ENCODE measurements at places on chromosomes 4 and X.

- DNase-seq = no peak
Measured at GRCh38 chr4:99625369-99625768, 32.3 kb downstream of the C4orf54 start.

GRCh38 chr4:152095701-152096070 is 334.9 kb upstream of the GATB start:
- DNase-seq = no peak

- DNase-seq = no peak
Measured at GRCh38 chr4:22490718-22491315, 25.0 kb downstream of the ADGRA3 start.

GRCh38 chr4:37754410-37755185 is 68.4 kb upstream of the RELL1 start:
- no peak for DNase-seq

DNA sequence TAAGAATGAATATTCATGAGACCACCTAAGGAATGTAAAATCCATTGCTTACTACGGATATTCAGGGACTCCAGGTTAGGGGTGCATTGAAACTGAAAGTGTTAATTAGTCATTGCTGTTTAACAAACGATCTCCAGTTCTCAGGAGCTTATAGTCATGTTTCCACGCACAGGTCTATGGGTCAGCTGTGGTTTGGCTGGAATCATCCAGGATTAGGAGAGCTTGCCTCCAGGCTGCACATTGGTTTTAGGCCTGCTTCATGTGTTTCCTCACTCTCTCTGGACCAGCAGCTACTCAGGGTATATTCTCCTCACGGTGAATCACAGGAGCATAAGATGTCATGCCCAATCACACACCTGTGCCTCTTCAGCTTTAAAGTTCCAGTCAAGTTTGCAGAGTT is 98.9 kb downstream of the ATXN3L start:
- DNase-seq = no peak

DNA sequence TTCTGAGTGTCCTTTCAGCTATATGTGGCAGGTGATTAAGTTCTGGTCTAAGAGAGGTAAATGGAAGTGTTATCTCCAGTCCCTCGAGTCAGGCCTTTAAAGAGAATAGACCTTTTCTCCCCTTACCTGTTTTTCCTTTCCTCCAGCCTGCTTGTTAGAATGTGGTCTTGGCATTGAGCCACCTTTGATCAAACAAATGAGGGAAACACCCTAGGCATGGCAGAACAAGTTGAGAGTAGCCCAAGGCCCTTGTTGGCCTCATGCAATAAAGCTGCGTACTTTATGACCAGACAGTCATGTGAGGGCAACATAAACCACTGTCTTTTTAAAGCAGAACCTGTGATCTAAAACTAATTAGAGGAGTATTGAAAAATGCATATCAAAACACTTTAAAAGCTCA is 13.2 kb upstream of the IL13RA2 start:
- no peak for DNase-seq

DNA sequence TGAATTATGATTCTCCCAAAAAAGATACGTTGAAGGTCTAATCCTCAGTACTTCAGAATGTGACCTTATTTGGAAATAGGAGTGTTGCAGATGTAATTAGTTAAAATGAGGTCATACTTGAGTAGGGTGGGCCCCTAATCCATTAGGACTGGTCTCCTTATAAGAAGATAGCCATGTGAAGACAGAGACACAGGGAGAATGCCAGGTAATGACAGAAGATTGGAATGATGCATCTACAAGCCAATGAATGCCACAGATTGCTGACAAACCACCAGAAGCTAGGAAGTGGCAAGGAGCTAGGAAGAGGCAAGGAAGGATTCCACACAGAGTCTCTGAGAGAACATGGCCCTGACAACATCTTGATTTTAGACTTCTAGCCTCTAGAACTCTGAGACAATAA is 7.4 kb upstream of the RPS6KA3 start:
- DNase-seq = no peak

- no peak for DNase-seq
Measured at GRCh38 chr4:52658641-52659000, 480 bp downstream of the USP46 start.

DNA sequence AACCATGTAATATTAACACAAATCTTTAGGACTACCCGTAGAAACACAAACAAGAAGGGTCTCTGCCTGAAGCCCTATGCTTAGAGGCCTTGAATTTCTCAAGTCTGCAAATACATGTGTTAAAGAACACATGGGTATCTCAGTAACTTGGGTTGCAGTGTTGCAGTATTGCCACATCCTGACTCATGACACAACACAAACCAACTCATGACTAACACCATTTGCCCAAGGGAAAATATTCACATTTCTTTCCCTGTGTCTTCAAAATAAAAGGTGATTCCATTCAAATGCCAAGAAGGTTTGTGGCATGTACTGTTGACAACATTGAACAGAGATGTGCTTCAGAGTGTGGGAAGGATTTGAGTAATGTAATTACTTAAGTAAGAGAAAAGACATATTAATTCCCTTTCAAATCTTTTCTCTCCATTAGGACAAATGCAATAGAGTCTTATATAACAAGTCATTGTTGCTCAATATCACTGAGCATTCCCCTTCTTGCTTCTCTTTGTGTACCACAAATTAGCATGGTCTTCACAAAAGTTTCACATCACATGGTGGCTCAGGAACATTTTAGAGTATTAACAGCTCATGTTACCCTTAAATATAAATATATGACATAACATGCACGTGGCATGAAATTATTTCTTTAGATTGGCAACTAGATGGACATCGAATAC is 487.1 kb downstream of the STPG2 start:
- no peak for DNase-seq

DNA sequence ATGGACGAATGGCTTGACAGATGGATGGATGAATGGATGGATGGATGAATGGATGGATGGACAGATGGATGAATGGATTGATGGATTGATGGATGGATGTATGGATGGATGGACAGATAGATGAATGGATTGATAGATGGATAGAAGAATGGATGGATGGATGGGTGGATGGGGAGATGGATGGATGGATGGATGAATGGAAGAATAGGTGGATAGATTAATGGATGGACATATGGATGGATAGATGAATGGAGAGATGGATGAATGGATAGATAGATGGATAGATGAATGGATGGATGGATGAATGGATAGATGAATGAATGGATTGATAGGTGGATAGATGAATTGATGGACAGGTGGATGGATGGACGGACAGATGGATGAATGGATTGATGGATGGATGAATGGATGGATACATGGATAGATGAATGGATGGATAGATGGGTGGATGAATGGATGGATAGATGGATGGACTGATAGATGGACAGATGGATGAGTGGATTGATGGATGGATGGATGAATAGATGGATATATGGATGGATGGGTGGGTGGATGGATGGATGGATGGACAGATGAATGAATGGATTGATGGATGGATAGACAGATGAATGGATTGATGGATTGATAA is 33.9 kb downstream of the PSAPL1 start:
- no peak for DNase-seq

GRCh38 chr4:7192252-7193029 is at the start of gene SORCS2:
Gene SORCS2 (plus strand): TSS chr4:7192538.
- DNase-seq = peak; percentile 25

DNA sequence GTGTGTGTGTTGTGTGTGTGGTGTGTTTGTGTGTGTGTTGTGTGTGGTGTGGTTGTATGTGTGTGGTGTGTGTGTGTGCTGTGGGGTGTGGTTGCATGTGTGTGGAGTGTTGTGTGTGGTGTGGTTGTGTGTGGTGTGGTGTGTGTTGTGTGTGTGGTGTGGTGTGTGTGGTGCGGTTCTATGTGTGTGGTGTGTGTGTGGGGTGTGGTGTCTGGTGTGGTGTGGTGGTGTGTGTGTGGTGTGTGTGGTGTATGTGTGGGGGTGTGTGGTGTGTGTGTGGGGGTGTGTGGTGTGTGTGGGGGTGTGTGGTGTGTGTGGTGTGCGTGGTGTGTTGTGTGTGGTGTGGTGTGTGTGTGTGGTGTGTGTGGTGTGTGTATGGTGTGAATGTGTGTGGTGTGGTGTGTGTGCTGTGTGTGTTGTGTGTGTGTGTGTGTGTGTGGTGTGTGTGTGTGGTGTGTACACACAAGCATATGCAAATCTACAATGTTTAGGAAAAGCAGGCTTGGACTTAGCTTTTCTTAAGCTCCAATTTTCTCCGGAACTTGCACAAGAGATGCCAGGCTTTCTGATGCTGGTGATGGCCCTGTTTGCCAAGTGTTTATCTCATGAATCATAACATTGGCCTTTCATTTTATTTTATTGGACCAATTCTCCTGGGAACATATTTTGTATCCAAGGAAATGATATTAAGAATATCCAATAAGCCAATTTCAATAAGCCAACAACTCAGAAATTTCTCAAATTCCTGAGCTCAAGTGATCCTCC is 148.7 kb downstream of the SPATA18 start:
- DNase-seq = no peak

DNA sequence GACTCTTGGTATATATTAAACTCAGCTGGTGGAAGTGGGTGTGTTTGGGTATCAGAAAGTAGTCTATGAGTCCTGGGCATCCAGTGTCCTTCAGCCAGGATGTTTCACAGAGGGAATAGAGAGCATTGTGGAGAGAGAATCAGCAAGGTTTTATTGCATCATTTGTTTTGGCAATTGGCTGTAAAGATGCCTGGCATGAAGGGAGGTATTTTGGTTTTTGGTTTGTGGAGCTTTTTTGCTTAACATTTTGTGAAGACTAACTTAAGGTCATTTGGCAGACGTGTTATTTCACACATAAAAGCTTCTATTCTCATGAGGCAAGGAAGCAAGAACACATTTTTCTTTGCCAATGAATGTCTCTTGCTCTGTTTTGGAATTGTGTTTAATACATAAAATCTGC is 71.1 kb downstream of the DCLK2 start:
- no peak for DNase-seq

DNA sequence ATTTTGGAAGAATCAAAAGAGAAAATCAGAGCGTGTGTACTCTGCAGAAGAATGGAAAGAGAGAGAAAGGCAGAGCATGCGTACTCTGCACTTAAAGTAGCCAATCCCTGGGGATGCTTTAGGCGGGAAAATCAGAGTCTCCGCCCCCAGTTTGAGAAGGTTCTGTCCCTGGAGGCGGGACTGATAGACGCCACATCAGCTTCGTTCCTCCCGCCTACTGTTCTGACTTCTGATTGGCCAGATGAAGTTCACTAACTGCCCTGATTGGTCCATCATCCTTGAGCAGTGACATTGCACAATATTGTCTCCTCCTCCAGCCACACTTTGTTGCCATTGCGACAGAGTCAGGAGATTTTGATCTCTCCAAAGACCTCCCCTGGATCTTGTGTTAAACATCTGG is 23.8 kb downstream of the SSX1 start:
- peak; percentile 0 for DNase-seq

- DNase-seq = peak; percentile 7
Measured at GRCh38 chr4:67198727-67199126, 346.6 kb downstream of the CENPC start.

GRCh38 chr4:8331575-8331955 is 62.0 kb downstream of the HTRA3 start:
- no peak for DNase-seq

DNA sequence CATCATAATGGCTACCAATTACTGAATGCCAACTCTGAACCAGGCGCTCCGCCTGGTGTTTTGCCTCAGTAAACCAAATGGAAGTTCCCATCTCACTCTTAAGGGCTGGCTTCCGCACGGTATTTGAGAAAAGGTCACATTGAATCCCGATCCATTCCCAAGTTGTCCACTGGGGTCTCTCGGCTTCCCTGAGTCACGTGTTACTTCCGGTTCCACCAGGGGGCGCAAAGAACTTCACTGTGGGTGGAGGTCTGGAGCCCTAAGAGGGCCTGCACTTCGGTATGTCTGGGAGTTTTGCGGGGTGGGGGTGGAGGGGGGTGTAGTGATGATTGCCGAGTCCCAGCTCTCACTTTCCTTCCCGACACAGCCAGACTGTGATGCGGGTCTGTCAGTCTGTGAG is 13.4 kb upstream of the NHS start:
- DNase-seq = peak; percentile 47

DNA sequence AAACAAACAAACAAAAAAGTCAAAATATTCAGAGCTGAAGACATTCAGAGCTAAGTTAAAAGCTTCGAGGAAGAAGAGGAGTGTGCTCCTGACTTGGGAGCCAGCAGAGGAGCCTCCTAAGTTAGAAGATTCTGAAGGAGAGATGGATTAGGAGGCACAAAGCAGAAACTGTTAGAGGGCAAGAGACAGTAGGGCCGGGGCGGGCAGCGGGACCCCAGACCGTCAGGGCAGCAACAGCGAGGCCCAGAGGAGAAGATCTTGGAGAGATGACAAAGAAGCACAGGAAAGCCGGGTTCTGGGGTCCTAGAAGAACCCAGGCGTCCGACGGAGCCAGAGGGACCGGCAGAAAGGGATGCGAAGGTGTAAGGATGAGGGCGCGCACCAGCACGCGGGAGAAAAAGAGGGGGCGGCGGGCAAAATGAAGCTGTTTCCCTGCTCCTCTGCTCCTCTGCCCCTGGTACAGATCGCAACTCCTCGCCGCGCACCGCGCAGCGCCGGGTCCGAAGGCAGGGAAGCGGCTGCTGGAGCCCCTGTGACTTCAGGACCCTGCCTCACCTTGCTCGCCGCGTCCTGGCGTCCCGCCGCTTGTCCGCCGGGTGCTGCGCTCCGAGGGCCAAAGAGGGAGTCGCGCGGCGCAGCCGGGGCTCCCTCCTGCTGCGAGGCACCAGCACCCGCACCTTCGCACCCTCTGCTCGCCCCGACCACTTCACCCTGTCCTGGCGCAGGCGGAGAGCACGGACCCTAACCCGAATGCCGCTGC is 477 bp downstream of the KLHL13 start:
- DNase-seq = peak; percentile 3

DNA sequence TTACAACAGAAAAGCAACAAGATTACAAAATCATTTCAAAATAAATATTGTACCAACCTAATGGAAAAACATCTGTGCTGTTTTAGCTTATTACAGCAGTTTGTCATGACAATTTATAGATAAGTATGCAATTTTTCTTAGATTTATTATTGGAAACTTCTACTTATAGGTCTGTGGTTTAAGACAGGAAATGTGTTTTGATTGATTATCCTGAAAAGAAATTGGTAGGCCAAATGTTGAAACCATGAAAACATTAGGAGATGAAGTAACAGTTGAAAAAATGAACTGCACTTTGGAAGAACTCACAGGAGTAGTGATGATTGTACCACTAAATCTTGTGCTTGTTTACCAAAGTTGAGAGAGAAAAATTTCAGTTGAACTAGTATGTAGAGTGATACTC is 162.2 kb upstream of the GIMD1 start:
- DNase-seq = no peak

GRCh38 chr4:5192271-5192670 is 141.0 kb downstream of the STK32B start:
- no peak for DNase-seq

DNA sequence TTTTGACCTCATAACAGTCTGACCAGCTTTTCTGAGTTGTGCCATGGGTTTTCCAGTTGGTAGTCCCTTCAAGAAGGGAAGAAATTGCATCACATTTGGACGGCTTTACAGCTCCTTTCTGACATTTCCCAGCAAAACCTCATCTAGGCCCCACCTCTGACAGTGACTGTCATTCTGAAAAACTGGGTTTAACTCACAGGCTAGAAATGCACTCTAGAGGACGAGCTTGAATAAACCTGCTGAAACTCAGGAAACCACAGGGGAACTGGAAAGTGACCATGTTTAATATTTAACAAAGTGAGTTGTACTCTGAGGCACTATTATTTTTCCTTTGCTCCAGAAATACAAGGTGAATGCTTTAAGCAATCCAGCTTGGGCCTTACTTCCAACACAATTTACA is 434.3 kb upstream of the RASGEF1B start:
- no peak for DNase-seq
